ENCODE measurements at places on chromosomes 5 and 9.

DNA sequence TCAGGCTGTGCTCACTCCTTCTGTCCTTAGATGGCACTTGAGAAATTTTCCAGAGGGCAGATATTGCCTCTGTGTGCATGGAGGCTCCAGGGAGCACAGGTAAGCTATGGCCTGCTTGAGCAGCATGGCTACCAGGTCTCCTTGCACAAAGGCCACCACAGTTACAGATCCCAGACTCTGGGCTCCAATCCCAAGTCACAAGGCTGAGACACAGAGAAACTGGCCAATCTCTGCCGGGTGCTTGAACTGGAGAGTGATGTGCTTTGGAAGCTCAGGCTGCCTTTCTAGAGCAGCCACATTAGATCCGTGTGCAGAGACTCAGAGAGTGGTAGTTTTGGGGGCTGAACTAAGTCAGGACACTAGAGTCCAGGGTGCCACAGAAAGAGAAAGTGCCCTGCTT, 145.7 kb downstream of the SEMA6A start:
- DNase-seq, result no peak

DNA sequence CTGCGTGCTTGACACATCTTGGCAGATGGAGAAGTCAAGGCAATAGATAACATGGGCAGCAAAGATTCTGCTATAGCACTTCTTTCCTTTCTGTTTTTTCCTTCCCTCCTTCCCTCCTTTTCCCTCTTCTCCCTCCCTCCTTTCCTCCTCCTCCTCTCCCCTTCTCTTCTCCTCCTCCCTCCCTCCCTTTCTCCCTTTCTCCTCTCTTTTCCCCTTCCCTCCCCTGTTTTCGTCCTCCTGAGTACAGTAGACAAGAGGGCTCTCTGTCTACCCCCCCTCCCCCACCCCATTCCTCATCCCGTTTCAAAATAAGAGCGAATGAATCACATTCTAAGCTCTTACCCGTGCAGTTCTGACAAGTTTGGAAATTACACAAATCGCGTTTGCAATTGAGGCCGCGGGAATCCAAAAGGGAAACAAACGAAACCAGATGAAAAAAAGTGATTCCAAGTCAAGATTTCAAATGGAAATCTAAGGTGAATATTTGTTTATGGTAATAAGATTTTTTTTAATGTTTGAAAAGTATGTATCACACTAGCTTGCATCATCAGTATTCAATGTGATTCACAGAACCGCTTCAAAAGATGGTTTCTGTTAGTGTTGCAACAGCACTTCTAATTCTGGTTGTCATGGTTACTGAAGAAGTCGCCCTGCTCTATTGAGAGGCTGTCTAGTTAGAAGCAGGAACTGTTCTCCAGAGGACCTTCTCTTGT, 1.3 kb downstream of the NIM1K start:
- DNase-seq, result peak; percentile 61

DNA sequence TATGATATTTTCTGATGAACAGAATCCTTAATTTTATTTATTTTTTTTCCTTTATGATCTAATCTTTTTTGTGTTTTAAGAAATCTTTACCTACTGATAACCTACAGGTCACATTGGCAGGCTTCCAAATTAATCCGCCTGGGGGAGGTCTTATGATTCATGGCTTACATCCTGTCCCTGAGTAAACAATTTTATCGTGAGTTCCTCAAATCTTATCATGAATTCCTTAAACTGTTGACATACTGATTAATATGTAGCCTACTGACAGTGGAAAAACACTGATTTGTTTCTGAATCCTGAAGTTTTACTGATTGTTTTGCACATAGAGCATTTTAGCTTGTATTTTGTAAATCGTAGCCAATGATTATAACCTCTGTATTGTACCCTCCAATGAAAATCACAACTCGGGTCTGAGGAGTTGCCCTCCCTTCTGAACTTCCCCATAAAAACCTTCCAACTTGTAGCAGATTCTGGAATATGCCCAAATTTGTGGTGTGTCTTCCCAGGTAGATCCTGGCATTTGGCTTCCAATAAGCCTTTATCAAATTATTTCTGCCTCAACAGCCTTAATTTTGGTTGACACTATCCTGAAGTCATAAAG, 105.6 kb downstream of the VCAN start:
- no peak for DNase-seq

- no peak for DNase-seq
Observed at GRCh38 chr9:22457448-22457847, 10.8 kb downstream of the DMRTA1 start.

DNA sequence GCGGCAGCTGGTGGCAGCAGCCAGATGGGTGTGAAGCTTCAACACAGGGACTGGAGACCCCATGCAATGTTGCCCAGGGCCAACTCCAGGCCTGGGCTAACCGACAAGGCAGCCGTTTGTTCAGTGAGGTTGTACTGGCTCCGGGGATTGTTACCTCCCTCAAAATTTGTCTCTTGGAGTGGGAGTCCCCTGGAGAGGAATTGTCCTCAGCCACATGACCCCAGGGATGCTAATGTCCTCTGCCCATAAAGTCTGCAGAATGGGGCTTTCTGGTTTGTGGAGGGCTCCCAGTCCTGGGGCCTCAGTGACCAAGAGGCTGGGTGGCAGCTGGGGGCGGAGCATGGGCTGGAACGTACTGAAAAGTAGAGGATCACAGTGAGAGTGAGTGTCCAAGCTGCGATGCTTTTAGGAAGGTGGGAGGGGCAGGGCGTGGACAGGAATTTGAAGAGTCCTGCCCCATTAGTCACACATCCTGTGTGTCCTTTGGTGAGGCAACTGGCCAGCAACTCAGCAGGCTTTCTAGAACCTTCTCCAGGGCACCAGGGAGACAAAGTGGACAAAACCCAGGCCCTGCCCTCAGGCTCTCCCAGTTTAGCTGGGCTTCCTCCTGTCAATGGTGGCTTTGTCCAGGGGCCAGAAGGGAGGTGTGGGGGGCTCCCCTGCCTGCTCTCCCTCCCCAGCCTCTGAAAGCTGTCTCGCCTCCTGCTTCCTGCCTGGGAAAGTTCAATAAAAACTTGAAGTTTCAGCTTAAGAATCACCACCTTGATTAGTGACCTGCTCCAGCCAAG, 114.0 kb downstream of the NSG2 start:
- no peak for DNase-seq

DNA sequence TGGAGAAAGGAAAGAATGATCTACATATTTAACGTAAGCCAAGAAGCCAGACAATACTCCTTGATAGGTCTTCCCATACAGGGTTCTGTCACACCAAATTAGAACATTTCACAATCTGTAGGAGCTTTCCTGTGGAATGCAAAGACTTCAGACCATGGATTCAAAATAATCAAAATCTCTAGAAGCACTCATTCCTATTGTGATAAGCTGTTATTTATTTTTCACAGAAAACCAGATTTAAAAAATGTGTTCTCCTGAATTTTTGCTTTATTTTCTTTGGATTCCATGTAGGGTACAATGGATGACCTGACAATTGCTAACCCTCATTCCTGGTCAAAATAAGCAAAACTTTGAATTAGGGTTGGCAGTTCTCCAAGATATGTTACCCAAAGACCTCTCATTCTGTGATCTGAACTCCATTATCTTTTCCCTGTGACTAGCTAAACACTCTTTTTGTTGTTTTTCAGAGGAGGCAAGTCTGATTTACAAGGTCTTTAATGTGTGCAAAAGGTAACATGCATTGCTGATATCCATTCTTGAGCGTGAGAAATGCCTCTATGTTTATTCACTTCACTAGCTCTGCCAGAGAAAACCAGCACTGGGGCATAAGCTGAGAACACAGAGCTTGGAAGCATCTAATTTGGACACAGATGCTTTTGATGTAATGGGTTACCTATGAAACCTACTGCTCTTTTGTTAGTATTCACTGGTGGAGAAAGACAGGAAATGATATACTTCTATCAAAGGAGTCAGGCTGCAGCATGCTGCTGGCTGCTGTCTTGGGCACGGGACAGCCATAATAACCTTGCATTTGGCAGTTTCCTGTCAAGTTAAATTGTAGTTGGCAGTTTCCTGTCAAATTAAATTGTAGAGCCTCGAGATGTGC, 31.4 kb downstream of the ACTBL2 start:
- no peak for DNase-seq

DNA sequence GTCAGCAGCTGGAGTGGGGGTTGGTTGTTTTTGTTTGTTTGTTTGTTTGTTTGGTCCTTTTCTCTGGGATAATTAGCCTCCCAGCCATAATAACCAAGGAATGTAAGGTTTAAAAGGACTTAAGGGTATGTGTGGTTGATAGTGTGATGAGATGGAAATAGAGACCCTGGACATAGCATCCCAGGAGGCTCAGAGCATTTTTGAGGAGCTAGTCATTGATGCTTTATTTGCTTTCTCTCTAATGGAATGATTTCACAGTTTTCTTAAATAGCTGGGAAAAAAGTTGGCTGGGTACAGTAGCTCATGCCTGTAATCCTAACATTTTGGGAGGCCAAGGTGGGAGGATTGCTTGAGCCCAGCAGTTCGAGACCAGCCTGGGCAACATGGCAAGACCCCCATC, 45.1 kb downstream of the TTC1 start:
- DNase-seq, result no peak

- no peak for DNase-seq
Observed at GRCh38 chr9:84945878-84946538, 276.5 kb downstream of the NTRK2 start.

GRCh38 chr5:122062205-122062604, 15.9 kb downstream of the LOX start:
- no peak for DNase-seq

DNA sequence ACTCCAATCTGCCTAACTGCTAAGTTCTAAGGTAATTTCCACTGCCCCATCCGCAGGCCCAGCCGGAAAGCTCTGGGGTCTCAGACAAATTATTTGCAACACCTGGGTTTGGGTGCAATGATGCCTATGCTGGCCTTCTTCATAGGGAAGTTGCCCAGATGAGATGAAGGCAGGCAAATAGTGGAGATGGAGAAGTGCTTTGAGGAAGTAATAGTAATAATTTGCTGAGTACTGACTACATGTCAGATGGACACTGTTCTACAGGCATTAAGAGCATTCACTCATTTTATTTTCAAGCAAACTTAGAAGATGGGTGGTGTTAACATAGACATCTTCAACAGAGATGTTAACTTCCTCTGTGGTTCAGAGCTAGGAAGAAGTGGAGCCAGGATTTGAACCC, 3.8 kb downstream of the PCDH12 start:
- DNase-seq, result no peak

GRCh38 chr9:98929895-98930341, 13.8 kb upstream of the COL15A1 start:
- no peak for DNase-seq

DNA sequence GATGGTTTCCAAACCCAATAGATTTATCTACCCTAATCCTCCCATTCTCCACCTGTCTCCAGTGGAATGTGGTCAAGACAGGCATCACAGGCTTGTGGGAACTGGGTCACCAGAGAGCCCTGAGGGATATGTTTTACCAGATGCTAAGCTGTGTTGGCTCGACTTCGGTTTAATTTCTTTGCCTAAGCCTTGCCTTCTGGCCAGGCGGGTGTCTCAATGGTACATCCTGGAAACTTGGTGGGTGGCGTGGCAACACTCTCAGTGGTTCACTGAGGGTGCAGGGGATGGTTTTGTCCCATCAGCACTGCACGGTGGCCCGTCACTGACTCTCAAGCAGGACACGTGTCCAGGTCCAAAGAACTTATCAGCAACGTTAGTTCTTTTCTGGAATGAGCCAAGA, 192.2 kb downstream of the TENT4A start:
- no peak for DNase-seq

GRCh38 chr5:14237317-14238086, 94.4 kb downstream of the TRIO start:
- no peak for DNase-seq

- DNase-seq, result no peak
Observed at GRCh38 chr9:121776001-121776738, 124.7 kb downstream of the DAB2IP start.

GRCh38 chr5:68290260-68290674, 74.7 kb downstream of the PIK3R1 start:
- no peak for DNase-seq

DNA sequence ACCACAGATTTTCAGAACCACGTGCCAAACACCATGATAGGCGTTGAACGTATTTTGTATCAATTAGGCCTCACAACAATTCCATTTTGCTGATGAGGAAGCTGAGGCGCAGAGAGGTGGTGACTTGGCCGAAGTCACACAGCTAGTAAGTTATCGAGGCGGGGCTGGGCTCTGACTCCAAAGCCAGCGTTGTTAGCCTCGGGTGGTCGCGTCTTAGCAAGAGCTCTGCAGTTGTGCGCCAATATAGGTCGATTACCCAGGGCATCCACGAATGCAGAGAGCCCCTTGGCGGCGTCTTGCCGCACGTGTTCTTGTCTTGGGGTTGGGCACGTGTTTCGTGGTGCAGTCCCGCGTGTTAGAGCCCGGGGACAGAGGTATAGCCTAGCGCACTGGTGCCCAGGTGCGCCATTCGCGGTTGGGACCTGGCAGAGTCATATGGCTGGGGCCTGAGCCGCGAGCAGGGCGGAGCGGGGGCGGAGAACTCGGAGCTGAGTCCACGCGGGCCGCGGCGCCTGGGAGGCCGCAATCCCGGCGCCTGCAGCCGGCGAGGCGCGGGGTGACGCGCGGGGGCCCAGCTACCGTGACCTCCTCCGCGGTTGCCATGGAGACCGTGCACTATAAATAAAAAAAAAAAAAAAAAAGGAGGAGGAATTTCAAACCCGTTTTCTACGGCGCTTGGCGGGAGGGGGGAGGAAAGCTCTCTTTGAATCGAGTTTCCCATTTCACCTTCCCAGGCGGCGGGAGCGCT, 62.3 kb downstream of the CXXC5 start:
- peak; percentile 71 for DNase-seq

DNA sequence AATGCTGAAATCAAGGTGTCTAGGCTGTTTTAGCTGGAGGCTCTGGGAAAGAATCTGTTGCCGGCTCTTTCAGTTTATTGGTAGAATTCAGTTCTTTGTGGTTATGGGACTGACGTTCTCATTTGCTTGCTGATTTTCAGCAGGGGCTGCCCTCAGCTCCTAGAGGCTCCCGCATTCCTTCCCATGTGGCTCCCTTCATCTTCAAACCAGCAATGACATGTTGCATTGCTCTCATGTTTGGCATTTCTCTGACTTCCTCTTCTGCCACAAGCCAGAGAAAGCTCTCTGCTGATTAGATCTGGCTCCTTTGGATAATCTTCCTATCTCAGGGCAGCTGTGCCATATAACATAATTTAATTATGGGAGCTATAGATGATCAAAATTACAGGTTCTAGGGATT, 360.3 kb downstream of the LRRC70 start:
- no peak for DNase-seq

DNA sequence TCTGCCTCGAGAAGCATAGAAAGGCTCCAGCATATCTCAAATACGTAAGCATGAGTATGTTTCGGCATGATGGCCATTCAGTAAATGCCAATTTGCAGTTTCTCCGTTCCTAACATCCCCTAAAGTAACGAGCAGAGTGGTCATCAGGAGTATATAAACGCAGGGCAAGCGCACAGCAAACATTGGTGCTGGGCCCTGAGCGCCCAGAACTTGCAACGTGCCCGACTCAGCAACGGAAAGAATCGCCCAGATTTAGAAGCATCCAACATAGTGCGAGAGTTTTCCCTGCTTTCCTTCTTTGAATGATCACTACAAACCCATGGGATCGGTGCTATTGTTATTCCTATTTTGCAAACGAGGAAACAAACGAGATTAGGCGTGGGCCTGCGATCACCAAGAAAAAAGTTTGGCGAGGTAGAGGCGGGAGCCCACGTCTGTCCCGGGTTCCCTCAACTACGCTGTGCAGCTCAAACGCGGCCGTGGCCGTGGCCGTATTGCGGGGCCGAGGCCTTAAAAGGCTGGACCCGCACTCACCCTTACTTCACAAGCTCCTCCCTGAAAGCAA, 505 bp downstream of the RPS14 start:
- no peak for DNase-seq

Data from activated CD8-positive, alpha-beta T cell treated with anti-CD3 and anti-CD28 coated beads for 36 hours (primary cell).